Smooth muscle cell of the brain vasculature (primary cell): ENCODE measurements at places on chromosomes 11 and 22.
A peak's percentile ranks its signal among the peaks of the same experiment; 100 is the strongest.

DNA sequence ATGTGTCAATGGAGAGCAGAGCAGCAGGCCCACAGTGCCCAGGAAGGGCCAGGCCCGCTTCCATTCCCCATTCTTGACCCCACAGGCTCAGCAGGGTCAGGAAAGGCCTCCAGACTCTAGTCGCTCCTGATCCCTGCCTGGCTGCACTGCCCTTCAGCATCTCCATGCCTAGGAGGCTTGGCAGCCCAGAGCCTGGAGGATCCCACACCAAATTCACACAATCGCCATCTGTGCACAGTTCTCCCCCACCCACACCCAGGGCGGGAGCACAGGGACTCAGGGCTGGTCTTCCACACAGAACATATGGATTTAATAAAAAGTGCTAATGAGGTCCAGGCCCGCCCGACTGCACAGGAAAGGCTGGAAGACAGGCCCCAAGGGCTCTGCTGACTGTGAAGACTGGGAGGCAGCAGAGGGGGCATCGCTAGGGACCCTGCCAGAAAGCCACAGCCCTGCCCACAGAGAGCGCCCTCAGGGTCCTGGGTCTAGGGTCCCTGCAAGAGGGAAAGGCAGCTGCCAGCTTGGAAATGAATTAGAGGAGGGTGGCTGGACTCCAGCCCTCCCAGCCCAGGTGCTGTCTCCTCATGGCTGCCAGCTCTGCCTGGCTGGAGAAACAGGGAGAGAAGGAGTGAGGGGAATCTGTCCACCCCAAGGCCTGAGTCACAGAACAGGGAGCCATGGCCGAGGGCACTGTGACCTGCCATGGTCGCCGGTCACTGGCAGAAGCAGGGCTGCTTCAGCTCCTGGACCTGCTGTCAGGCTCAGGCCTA lies 39.7 kb downstream of the DKK3 start:
- no peak for DNase-seq

GRCh38 chr22:48919851-48920589 lies 907.7 kb downstream of the BRD1 start:
- no peak for DNase-seq

DNA sequence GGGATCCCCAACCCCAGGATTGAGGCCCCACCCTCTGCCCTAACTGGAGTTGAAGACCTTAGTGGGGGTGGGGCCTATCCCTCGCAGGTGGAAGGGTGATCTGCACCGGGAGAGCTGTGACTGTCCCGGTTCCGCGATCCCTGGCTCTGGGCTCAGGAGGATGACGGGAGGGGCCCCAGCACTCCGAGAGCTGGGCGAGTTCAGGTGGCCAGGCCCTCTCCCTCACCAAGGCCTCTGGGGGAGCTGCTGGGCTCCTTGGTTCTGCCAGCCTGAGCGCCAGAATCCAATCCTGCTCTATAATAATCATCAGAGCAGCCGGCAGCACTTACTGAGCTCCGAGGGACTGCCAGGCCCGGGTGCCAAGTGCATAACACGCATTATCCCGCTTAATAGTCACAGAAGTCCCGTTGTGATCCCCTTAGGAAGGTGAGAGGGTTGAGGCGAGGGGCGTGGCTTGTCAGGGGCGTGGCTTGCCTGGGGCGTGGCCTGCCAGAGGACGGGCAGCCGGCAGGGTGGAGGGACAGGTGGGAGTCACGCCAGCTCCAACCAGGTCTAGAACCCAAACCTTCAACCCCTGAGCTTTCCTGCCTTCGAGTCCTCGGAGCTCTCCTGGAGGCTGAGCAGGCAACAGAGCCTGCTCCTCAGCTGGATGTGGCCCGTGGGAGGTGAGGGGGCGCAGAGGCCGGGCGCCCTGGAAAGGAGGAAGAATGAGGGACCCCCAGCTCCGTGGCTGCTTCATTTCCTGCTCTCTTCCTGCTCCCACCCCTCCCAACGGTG lies 7.3 kb upstream of the SYT7 start:
- DNase-seq, result no peak

- DNase-seq, result no peak
Measured at GRCh38 chr11:65381716-65382032, 772 bp downstream of the SLC25A45 start.

GRCh38 chr22:20465759-20466077 lies 28.1 kb upstream of the SCARF2 start:
- no peak for DNase-seq

DNA sequence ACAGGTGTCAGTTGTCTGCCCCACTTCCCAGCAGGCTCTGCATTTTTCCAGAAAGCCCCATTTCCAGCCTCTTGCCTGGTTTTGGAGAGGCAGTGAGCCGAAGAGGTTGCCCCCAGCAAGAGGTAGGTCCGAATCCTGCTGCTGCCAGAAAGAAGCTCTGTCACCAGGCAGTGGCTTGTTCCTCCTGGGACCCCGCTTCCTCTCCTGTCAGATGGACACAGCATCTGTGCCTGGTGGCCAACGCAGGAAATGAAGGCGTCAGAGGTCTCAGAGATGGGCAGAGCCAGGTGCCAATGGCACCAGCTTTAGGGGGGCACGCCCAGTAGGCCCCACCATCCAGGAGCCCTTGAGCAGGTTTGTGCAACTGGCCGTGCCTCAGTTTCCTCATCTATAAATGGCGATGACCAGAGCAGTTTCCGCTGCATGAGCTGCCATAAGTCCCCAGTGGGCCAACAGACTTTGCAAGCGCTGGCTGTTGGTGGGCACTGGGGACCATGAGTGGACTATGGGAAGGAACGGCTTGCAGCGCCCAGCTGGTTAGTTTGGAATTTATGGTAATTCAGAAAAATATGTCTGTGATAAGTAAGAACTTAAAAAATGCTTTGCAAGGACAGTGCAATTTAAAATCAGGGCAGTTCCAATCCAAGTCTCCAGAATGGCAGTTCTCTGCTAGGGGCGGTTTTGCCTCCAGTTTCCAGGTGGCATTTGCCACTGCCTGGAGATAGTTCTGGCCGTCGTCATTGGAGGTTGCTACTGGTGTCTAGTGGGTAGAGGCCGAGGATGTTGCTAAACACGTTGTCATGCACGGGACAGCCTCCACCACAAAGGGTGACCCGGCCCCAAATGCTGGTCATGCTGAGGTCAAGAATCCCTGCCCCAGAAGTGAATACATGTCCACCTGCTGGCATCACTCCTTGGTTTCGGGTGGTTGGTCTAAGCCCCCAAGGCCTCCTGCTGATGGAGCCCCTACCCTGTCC lies 2.3 kb upstream of the OSBPL5 start:
- no peak for DNase-seq

DNA sequence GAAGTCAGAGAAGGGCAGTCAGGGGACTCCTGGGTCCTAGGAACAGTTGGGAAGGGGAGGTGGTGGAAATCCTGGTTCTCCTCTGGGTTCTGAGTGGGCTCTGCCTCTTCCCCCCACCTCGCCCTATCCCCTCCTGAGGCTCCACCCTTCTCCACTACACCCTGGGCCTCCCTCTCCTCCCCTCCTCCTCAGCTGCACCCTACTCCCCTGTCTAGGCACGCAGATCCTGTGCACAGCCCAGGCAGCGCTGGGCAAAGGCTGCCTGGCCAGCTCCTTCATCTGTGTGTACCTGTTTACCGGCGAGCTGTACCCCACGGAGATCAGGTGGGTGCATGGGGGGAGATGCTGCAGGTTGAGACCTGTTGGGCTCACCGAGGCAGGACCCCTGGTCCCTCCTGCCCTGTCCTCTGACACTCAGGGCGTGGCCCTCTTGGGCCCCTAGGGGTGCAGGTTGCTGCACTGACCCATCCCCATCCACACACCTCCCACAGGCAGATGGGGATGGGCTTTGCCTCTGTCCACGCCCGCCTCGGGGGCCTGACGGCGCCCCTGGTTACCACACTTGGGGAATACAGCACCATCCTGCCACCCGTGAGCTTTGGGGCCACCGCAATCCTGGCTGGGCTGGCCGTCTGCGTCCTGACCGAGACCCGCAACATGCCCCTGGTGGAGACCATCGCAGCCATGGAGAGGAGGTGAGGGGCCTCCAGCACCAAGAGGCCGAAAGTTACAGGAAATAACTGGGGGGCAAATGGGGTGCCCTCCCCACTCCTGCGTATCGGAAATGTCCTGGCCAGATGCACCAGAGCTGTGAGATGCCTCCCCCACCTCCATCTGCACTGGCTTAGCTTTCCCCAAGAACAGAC lies 25.3 kb upstream of the POLA2 start:
- DNase-seq, result no peak

DNA sequence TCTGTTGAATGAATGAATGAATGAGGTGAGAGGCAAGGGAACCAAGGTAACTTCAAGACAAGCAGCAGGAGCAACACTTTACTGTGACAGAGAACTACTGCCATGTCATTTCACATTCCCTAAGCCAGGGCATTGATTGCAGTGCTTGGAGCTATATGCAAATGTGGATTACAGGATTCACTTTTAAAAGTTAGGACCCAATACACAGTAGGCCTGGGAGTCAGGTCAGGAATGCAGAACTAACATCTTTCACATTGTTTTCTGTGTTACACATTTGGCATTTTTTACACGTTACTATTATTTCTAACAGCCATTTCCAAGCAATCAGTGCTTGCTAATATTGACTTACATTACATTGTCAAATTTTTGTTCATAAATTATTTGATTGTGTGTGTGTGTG lies 26.2 kb upstream of the ME3 start:
- DNase-seq, result no peak

GRCh38 chr11:76102802-76103201 lies 103.5 kb downstream of the WNT11 start:
- no peak for DNase-seq

- no peak for DNase-seq
Measured at GRCh38 chr11:79296141-79296540, 144.7 kb downstream of the TENM4 start.

DNA sequence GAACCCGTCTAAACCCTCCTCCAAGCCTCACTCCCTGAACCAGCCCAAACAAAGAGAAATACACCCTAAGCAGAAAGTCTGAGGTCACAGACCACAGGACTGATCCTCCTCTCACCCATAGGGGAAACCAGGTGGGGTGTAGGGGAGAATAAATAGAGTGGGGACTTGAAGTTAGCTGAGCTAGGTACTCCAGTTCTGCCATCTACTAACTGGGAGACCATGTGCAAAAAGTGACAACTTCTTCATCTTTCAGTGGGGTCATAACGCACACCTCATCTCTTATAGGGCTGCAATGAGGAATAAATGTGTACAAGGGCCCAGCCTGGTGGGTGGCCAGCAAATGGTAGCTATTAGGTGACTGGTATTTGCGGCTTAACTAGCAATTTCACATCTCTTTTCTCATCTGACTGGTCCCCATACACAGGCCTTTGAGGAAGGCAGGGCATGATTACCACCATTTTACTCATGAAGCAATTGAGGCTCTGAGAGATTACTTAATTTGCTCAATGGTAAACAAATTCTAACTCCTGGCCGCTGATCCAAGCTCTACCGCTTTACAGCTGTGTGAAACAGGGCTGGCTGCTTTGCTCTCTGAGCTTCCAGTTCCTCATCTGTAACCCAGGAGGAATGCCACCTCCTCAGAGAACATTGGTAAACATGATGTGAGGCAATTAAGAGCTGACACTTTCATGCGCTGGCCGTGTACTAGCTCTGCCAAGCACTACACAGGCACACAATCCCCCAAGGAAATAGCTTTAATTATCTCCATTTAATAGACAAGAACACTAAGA lies 16.6 kb downstream of the TBC1D10A start:
- DNase-seq, result no peak

DNA sequence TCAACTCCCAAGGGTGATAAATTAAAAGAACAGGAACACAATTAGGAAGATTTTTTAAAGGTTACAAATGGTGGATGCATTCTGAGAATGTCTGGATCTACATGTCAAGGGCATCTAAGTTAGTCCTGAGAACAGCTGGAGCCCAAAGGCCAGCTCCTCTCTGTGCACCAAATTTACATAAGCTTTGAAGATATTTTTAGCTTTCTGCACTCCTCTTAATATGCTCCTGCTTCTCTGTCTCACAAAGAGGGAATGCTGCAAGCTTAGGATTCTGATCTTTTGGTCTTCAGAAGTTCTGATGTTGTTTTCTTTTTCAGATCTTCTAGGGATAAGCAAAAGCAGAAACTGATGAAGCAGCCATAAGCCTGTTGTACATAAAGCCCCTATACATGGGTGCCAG lies 309.8 kb upstream of the NCAM1 start:
- DNase-seq, result no peak

DNA sequence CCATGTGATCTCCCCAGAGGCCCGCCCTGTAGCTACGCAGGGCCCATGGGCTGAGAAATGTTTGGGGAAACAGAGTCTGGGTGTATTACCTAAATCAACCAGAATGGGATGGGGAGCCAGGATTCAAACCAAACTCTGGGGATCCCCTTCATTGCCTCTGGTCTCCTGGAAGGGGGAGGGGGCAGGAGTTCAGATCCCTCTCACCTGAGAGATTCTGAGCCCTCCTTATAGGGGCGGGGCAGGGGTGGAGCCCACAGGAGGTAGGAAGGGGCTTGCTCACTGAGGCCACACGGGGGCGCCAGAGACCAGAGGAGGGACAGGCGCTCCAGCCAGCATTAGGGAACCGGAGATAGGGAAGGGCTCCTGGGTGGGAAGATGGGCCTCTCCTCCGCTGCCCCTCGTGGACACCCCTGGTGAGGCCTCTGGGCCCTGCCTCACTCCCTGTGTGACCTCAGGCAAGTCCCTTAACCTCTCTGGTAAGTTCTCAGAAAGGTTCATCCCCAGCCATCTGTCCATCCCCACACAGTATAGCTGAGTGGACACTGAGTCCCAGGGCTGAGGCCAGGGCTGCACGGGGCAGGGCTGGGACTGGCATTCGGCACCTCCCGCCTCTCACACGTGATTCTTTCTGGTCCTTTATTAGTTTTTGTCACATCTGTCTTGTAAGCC lies 2.7 kb upstream of the CDC42BPG start:
- peak; percentile 74 for DNase-seq

DNA sequence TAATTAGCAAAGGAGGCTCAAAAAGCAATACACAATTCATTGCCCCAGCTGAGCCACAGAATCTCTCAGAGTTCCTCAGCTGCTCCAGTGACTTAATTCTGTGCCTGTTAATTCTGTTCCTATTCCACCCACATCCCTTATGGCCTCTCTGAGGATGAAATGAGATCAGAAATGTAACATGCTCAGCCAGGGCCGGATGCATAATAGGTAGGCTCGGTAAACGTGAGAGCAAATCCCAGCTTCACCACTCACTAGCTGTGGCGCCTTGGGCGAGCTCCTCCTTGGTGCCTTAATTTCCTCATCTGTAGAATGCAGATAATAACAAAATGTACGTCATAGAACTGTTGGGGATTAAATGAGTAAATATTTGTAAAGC lies 42.8 kb upstream of the DKK3 start:
- DNase-seq, result no peak

DNA sequence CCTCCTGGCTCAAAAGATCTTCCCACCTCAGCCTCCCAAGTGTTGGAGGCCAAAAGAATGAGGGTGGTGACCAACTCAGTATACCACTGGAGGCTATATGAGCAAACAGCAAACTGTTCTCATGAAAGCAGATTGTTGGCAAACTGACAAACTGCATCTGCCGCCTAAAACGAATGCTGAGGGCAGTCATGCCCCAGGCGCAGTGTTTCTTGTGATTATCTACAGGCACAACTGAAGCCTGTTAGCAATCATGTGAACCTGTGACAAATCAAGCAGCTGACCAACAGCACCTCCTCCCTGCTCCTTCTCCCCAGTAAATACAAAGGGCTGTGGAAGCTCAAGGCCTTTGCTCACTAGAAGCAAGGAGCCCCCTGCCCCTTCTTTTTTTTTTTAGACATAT lies 47.8 kb downstream of the BTBD10 start:
- no peak for DNase-seq
